ENCODE measurements at places on chromosomes 7 and 10.
A peak's percentile ranks its signal among the peaks of the same experiment; 100 is the strongest.

DNA sequence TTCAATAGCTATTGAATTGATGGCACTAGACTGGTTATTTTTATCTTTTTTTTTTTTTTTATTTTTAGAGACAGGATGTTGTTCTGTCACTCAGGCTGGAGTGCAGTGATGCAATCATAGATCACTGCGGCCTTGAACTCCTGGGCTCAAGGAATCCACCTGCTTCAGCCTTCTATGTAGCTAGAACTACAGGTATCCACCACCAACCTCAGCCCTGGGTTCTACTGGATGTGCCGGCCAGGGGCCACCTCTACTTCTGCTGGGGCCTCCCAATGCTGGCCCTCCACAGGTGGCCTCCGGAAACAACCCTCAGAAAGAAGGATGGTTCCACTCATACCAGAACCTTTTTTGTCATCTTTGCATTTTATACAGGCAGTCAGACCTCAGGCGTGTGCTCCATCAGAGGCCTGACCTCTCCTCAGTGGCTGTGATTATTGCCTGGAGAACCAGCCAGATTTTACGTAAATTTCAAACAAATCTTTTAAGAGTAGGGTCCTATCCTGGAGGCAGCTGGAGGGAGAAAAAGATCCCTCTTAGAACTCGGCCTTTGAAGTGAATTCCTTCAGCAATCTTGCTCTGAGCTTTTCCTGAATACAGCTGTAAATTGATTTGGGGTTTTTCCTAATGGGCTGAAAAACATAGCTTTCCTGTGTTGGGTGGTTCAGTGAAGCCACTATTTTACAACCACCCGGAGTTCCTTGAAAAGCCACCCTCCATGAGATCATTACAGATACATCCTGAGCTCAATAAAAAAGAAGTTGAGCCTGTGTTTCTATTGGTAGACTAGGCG is 110.0 kb downstream of the SPAG6 start:
- DNase-seq, result no peak

GRCh38 chr10:59700709-59701108 is 8.9 kb downstream of the SLC16A9 start:
- DNase-seq, result no peak

DNA sequence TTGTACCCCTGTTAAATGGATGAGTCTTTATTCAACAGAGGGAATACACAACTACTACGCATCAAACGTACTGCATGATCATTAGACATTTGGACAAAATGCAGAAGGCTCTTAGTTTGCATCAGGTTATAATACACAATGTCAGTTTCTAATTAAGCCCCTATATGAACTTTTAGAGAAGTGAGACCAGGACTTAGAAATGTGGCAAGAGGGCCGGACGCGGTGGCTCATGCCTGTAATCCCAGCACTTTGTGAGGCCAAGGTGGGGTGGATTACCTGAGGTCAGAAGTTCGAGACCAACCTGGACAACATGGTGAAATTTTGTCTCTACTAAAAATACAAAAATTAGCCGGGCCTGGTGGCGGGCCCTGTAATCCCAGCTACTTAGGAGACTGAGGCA is 76.3 kb upstream of the MGMT start:
- DNase-seq, result no peak

- peak; percentile 25 for DNase-seq
Observed at GRCh38 chr10:49512121-49512809, 26.7 kb downstream of the ERCC6 start.

- DNase-seq, result no peak
Observed at GRCh38 chr10:125103466-125103865, 56.9 kb downstream of the CTBP2 start.

DNA sequence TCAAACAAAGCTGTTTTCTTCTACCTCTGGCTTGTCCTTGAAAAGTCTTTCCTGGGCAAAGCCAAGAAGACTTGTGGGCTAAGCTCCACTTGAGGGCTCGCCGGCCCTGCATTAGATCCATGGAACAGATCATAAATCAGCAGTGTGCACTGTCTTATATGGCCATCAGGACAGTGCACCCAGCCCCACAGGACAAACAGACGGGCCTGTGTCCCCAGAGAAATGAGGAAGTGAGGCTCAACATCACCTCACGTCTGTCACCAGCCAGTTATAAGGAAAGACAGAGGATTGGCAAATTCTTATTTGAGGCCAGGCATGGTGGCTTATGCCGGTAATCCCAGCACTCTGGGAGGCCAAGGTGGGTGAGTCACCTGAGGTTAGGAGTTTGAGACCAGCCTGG is 12.3 kb upstream of the IFT22 start:
- DNase-seq, result no peak

DNA sequence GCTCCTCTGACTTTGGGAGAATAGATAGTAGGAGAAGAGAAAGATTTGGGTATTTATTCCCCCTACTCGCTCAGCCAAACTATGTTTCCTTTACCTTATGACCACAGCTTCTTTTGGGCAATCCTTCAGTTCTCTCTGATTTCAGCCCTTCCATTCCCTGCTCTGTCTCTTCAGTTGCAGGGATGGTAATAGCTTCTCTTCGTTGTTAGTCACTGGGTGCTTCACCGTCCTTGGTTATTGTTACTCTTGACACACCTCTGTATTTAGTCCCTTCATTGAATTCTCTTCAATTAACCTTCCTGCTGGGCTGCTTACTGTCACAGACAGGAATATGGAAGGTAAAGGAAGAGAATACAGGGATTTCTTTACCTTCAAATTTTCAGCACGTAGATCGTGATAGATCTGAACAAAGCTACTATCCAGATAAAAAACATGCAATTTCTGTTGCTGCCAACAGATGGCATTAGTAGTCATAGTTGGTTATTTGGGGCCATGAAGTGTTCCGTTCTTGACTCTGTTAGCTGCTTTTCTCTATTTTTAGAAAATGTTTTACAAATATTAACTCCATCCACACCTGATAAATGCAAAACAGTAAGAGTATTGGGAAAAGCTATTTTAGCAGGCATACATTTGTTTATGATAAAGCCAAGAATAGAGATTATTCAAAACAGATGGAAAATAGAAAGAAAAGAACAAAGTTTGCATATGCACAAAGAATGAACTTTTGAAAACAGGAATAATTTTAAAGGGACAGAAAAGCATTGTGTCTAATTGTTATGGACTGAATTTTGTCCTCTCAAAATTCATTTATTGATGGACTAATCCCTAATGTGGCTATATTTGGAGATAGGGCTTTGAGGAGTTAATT is 14.0 kb upstream of the PTTG1IP2 start:
- DNase-seq, result peak; percentile 51

- peak; percentile 92 for DNase-seq
Observed at GRCh38 chr10:63573068-63573697, 52.0 kb downstream of the REEP3 start.

GRCh38 chr10:77220150-77220549 is 417.5 kb downstream of the KCNMA1 start:
- no peak for DNase-seq

DNA sequence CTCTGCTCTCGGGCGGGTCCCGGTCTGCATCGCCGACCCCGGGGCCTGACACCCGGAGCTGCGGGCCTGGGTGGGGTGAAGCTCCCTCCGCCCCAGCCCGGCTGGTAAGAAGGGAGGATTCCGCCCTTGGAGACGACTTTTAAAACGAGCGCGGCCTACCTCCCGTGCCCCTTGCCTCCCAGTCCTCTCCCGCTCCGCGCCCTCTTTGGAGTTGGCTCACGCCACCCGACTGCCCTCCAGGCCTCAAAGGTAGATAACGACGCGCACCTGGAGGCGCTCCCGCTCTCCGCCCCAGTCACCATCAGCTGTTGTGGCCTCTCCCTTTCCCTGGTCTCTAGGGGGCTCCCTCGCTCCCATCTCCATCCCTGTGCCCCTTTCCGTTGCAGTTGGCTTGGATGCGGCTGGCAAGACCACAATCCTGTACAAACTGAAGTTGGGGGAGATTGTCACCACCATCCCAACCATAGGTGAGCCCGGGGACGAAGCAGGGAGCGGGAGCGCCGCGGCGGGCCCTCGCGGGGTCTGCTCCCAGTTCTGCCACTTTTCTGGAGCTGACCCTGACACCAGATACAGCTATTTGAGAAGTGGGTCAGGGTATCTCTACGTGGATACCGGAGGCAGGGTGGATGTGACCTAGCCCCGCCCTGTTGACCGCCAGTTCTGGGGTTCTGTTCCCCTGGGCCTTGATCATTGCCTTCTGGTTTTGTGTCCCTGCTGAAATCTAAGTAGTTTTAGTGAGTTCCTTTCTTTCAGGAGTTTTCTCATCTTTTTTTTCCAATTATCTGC is 679 bp downstream of the ARF5 start:
- peak; percentile 36 for DNase-seq

DNA sequence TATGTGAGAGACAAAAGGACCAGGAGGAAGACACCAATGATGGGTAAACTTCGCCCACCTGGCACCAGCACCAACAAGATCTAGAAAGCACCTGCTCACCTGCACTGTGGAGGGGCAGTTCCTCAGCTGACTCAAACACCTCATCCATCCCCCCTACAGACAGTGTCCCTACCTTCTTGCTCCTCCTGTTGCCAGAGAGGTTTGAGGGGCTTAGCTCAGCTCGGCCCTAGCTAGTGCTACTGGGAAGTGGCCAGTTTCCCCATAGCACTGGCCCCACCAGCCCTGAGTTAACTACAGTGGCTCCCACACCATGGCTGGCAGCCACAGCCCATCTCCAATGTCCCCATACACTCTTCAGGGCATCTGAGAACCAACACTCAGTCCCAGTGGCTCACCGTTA is 70.8 kb downstream of the GRID1 start:
- no peak for DNase-seq

GRCh38 chr7:124679146-124679545 is 86.4 kb downstream of the GPR37 start:
- no peak for DNase-seq

- no peak for DNase-seq
Observed at GRCh38 chr10:89335226-89335625, 7.4 kb downstream of the IFIT3 start.

DNA sequence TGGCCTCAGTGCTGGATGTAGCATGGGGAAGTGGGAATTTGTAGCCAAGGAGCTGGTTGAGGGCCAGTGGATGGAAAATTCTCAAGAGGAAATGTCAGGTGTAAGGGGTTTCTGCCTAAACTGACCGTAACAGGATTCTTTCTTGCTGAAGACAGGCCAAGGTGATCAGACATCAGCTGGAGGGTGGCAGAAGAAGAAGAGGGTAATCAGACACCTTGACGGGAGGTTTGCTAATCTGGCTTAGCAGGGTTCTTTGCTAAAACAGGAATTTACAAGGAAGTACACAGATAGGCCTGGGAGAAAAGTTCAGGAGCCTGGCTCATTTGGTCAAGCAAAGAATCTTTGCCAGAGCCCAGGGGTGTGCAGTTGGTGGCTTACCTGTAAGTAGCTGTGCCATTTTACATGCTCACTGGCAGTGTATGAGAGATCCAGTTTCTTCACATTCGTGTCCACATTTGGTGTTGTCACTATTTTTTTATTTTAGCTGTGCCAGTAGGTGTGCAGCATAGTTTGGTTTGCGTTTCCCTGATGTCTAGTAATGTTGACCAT is 73.7 kb downstream of the BMPR1A start:
- no peak for DNase-seq

- DNase-seq, result no peak
Observed at GRCh38 chr7:100093925-100094486, 5.2 kb downstream of the COPS6 start.

DNA sequence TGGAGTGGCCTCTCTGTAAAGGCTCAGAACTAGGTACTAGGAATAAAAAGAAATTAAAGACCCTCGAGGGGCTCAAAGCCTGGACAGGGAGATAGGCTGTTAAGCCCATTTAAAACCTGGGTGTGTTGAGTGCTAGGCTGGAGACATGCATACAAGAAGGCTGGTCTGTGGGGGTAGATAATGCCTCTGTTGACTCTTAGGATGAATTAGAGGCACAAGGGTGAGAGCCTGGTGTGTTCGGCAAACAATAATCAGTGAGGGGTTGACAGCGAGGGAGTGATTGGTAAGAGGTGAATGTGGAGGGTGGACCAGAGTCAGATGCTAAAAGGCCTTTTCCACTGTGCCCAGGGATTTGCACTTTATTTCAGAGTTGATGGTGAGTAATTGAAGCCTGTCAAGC is 12.7 kb downstream of the GSTO2 start:
- DNase-seq, result no peak

GRCh38 chr7:137474540-137475026 is 131.1 kb upstream of the PTN start:
- no peak for DNase-seq

- DNase-seq, result no peak
Observed at GRCh38 chr7:81331061-81332018, 412.5 kb upstream of the SEMA3C start.

- peak; percentile 32 for DNase-seq
Observed at GRCh38 chr10:47421057-47421952, 37.2 kb upstream of the ZNF488 start.

Measured in fibroblast of gingiva (primary cell).